Omental fat pad (tissue), 4 donors: ENCODE measurements at places on chromosomes 5 and 9.

GRCh38 chr9:70921136-70921535, 200.3 kb downstream of the TRPM3 start:
- DNase-seq: no peak

GRCh38 chr5:167631191-167631590, 660.3 kb upstream of the WWC1 start:
- DNase-seq: no peak

DNA sequence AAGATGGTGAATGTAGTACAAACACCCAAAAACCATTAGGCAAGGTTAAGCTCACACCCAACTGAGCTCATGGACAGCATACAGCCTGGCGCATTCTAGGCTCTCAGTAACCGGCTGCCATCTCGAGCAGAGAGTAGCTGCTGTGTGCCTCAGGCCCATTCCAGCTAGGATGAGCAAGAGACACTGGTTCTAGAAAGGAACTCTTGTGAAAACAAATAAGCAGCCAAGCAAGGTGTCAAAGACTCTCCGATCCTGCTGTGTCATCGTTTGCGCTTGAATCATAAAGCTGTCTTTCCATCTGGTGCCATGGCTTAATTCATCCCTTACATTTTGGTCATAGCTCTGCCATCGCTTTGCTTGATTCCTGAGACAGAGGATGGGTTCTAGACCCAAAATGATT, 135.4 kb upstream of the MSX2 start:
- no peak for DNase-seq

DNA sequence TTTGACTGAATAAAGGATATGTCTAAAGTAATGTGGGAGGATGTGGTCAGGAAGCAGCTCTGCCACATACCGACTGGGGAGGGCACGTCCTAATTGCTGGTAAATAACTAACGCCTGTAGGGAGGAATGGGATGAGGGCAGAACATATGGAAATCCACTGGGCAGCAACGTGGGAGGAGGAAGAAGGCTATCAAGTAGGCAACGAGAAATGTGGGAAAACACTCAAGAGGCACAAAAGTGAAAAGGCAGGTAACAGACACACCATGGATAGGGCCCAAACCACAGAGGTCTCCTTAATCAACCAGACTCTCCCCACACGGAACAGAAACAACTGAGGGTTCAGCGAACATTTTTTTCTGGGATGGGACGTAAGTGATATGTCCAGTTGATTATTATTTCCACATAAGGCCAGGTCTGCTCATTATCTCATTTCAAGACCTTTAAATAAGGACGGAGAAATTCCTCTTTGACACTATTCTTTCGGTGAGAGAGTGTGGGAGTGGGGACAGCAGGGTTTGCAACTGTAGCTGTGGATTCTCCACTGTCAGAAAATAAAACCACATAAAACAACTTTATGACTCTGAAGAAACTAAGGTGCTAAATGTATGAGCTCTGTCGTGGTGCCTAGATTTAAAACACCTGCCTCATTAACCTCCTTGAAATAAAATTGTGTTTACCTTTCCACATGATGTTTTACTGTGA, 17.0 kb downstream of the IARS1 start:
- DNase-seq: no peak

- DNase-seq: no peak
These were observed 20.1 kb upstream of the HSPA9 start for GRCh38 chr5:138595180-138595795.

DNA sequence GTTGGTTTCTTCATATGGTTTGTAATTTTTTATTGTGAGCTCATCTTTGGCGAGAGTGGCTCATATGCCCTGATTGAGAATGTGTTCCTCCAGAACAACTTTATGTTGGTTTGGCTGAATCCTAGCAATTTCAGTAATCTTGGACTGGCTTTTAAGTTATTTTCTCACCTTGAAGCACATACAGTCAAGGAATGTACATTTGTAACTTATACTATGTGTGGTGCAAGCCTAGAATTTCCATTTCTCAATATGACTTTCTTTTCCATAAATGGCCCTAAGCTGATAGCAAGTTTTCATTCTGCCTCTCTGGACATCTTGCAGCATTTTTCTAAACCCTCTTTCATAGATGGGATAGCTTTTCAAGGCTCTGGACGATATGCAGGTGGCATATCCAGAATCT, 247.5 kb downstream of the DOCK8 start:
- DNase-seq: no peak

DNA sequence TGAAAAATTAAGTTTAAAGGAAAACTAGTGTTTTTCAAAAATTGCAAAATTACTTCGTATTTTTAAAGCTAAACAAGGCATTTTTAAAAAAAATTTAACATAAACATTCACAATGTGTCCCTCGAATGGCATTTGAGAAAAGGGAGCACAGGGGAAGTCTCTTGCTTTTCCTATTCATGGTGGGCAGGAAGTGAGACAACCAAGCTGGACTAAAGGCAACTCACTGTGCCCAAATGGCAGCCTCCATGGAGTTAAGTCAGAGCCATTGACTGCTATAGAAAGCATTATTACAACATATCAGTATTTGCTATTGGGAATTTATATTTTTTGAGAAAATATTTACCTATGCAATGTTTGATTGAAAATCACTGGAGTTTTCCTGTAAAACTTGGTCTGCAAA, 8.3 kb downstream of the HNRNPH1 start:
- DNase-seq: no peak
